Foreskin keratinocyte (primary cell): ENCODE measurements at places on chromosomes 3 and 15.

GRCh38 chr15:69359722-69360121 is 54.4 kb upstream of the KIF23 start:
- DNase-seq: peak; percentile 42

DNA sequence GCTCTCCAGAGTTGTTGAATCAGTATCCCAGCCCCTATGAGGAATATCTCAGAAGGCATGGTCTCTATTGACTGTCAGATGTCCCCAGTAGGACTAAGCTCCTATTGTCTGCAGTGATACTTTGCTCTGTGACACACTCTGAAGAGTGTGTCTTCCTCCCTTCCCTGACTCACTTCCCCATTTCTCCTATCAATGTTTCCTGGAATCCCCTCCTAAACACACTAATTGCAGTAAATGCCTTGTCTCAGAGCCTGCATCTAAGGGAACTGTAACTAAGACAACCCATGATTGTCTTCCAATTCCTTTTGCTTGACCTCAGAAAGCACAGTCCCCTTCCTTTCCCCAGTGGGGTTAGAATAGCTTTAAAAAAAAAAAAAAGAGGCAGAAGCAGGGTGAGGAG is 397.3 kb upstream of the PROK2 start:
- no peak for DNase-seq

- no peak for DNase-seq
Observed at GRCh38 chr3:21790466-21790865, 39.5 kb upstream of the ZNF385D start.

- DNase-seq: peak; percentile 94
Observed at GRCh38 chr15:41794081-41794480, 19.8 kb downstream of the MAPKBP1 start.

DNA sequence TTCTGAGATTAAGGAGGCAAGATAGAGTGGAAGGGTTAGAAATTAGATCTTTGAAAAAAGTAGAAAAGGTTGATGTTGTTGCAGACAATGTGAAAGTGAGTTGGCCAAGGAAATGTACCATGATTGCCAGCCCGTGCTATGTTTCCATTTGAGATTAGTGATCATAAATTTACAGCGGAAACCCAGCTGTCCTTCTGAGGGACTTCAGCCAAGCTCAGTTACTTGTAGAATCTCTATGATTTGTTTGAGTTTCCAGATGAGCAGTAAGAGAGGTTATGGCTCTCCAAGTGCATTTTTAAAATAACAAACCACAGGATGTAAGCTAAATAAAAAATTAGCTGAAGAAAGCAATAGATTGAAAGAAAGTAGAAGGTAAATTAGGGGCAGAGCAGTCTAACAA is 54.2 kb upstream of the RBMS3 start:
- DNase-seq: no peak

DNA sequence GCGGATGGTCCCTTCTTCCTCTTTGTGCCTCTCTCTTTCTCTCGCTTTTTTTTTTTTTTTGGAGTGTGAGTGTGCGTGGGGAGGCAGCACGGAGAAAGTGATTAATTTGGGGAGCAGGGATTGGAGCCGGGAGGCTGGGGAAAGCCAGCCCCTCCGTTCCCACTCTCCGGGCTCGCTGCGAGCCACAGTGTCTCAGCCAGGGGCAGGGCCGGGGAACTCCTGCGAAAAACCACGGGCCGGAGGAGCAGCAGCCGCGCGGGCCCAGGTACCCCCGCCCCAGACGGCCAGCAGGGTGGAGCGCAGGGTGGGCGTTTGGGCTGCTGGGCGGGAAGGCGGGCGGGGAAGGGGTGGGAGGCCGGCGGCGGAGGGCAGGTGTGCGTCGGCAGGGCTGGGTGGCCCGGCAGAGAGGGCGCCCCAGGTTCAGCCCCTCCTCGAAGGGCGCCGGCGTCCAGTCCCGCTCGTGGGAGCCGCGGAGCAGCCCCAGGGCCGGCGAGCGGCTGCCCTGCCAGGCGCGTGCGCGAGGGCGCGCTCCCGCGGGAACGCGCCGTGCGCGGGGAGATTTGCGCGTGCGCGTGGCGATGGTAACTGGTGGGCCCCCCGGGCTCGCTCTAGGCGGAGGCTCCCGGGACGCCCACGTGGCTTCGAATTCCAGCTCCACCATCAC is 1.4 kb downstream of the CHL1 start:
- DNase-seq: no peak

GRCh38 chr15:32818758-32819447 is 101.1 kb downstream of the GREM1 start:
- peak; percentile 30 for DNase-seq

DNA sequence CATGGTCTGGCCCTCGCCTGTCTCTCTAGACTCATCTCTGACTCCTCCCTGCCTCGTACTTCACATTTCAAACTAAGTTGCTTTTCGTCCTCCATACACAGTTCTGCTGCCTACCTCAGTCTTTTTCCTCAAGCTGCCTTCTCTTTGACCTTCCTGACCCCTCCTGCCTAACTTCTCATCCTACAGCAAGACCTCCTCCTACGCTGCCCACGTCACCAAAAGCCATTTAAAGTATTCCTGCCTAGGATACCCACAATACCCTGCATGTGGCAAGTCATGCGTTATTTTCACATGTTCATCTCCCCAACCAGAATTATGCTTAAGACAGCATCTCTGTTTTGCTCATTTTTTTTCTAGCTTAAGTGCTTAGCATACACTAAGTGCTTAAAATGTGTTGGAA is 56.7 kb downstream of the LHFPL4 start:
- DNase-seq: no peak

GRCh38 chr3:60758171-60758570 is 493.1 kb downstream of the FHIT start:
- no peak for DNase-seq

GRCh38 chr3:100891033-100891432 is 102.2 kb downstream of the ABI3BP start:
- DNase-seq: peak; percentile 66

- no peak for DNase-seq
Observed at GRCh38 chr3:7332696-7333095, 471.8 kb downstream of the GRM7 start.

GRCh38 chr3:185606196-185606595 is 20.1 kb downstream of the SENP2 start:
- no peak for DNase-seq

- DNase-seq: no peak
Observed at GRCh38 chr3:133153382-133153781, 115.2 kb downstream of the TMEM108 start.

- no peak for DNase-seq
Observed at GRCh38 chr3:150653110-150653561, 50.0 kb downstream of the SELENOT start.

- DNase-seq: no peak
Observed at GRCh38 chr15:61974759-61975158, 85.5 kb downstream of the VPS13C start.

DNA sequence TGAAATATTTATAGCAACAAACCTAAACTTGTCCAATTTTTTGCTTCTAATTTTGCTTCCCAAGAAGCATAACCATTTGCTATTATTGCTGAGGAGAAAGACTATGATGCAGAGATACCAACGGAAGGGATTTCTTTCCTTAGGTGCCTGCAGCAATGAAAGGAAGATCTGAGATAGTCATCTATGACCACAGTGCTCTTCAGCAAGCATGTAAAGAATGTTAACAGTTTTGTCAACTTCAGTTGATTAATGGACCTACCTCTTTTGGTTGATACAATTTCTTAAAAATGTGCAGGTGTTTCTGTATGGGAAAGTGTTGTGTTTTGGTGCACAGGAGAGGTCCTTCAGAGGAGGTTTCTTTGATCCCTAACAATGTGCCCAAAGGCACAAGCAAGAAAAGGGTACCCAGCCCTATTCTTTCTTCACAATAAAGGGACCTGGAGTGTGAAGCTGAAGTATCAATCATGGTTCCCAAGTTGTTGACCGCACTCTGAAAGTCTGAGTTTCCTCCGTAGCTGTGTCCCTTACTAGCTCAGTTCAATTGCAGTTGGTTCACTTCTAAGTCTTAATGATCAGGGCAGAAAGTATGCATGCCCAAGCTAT is 307.7 kb upstream of the KCNH8 start:
- no peak for DNase-seq

DNA sequence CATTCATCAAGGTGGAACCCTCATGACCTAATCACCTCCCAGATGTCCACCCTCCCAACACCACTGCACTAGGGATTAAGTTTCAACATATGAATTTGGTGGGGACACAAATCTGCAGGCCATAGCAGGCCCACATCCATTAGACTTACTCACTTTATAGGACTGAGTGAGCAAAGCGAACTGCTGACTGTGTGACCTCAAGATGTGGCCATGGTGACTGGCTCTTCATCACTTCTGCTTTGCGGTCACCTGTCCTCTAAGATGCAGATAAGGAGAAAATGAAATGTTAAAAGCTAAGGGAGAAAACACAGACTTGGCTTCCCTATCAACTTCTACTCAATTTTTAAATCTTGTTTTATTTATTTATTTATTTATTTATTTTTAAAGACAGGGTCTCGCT is 14.5 kb upstream of the DCP1A start:
- no peak for DNase-seq

GRCh38 chr15:77104155-77104554 is 33.2 kb upstream of the TSPAN3 start:
- no peak for DNase-seq

GRCh38 chr3:161296814-161297213 is 74.5 kb downstream of the SPTSSB start:
- DNase-seq: no peak

- DNase-seq: no peak
Observed at GRCh38 chr15:22903427-22903826, 65.0 kb downstream of the NIPA2 start.

- peak; percentile 78 for DNase-seq
Observed at GRCh38 chr3:152175528-152175889, 93.2 kb upstream of the MBNL1 start.

DNA sequence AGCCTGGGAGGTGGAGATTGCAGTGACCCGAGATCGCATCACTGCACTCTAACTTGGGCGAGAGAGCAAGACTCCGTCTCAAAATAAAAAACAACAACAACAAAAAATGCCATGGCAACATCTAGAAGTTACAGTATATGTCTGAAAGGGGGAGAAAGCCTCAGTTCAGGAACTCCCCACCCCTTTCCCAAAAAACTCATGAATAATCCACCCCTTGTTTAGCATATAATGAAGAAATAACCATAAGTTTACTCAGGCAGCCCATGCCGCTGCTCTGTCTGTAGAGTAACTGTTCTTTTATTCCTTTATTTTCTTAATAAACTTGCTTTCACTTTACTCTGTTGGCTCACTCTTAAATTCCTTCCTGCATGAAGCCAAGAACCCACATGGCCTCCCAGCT is 145.2 kb downstream of the DOCK3 start:
- DNase-seq: no peak

- no peak for DNase-seq
Observed at GRCh38 chr15:57298843-57299550, 77.3 kb upstream of the CGNL1 start.

DNA sequence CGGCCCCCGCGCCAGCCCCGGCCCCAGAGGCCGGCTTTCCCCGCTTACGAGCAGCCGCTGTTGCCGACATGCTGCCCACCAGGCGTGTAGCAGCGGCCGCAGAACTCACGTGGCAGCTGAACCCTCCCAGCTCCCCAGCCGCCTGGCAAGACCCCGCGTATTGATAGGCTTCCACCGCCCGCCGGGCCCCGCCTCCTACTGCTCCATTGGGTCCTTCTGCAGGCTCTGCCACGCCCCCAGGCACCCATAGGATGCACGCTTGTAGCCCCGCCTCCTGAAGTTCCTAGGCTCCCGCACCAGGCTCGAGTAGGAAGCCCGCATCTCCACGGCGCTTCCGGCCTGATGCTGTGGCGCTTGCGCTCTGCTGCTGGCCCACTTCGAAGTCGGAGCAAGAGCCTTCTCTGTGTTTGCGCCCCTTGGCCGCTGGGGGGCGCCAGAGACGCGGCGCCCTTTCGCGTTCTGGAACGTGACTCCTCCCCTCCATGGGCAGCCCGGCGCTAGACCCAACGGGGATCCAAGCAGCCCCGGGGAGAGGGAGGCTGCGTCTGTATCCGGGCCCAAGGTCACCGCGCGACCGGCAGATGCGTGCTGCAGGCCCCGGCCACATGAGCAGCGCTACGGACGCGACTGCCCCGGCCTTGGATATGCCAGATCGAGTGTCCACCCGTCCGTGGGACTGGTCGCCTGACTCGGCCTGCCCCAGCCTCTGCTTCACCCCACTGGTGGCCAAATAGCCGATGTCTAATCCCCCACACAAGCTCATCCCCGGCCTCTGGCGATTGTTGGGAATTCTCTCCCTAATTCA is at the start of the genes PARP3 and RRP9:
PARP3 (plus strand) TSS at position 566 of the 805 bp plus-strand sequence. CDS start 993 bp downstream, outside the sequence.
RRP9 (minus strand) TSS at position 107 of the 805 bp plus-strand sequence; CDS start at position 70, 37 bp downstream.
- DNase-seq: peak; percentile 98

- DNase-seq: no peak
Observed at GRCh38 chr3:155727836-155728235, 17.0 kb downstream of the PLCH1 start.

GRCh38 chr3:117726776-117727175 is 1017.2 kb downstream of the TUSC7 start:
- no peak for DNase-seq

DNA sequence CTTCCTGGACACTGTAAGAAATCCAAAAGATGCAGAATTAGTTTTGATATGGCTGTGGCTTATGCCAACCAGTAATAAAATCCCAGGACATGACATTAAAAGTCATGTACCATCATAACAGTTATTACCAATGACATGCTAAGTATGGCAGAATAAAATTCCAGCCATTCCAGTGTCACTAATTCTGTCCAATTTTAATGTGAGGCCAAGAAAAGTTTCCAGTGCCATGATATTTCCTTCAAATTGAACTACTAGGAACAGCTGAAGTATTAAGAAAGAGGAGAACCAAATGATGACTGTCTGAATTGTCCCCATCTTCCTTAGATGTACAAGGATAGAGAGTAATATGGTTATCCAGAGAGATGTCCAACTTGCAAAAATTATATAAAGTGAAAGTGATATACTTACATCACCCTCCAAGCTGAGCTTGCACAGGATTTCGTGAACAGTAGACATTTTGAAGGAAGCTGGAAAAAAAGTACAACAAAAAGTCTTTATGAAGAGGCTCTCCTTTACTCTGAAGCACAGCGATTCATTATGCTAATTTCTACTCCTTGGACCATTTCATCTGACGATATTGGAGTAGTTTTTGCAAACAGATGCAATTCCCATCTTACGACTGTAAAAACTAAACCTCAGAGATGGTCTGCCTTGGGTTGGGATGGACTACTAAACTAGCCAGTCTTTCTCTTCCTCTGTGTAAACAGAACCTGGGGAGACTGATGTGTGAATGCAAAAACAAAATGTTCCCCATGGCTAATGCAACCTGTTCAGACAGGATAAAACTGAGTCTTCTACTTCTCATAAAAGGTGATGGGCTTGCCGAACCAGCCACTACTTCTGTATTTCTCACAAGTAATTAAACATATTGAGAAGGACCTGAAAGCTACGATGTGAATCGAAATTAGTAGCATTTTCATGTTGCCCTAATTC is 11.9 kb downstream of the ANXA2 start:
- peak; percentile 53 for DNase-seq

DNA sequence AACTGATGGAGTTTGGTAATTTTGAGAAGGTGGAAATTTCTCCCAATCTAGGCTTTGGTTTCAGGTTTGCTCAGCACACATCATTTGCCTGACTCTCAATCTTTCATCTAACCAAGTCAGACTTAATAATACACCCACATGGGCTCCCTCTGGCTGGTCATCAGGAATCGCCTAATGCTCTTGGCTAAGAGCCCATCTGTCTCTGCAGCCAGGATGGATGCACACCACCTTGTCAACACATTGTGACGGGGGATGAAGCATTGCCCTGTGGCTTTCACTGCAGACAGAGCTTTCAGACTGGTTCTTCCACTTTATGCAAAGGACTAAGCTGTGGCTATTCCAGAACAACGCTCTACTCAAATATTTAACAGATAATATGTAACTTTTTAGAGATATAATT is 3.0 kb upstream of the HDGFL3 start:
- peak; percentile 77 for DNase-seq
